ENCODE measurements at places on chromosomes 2 and 18.

DNA sequence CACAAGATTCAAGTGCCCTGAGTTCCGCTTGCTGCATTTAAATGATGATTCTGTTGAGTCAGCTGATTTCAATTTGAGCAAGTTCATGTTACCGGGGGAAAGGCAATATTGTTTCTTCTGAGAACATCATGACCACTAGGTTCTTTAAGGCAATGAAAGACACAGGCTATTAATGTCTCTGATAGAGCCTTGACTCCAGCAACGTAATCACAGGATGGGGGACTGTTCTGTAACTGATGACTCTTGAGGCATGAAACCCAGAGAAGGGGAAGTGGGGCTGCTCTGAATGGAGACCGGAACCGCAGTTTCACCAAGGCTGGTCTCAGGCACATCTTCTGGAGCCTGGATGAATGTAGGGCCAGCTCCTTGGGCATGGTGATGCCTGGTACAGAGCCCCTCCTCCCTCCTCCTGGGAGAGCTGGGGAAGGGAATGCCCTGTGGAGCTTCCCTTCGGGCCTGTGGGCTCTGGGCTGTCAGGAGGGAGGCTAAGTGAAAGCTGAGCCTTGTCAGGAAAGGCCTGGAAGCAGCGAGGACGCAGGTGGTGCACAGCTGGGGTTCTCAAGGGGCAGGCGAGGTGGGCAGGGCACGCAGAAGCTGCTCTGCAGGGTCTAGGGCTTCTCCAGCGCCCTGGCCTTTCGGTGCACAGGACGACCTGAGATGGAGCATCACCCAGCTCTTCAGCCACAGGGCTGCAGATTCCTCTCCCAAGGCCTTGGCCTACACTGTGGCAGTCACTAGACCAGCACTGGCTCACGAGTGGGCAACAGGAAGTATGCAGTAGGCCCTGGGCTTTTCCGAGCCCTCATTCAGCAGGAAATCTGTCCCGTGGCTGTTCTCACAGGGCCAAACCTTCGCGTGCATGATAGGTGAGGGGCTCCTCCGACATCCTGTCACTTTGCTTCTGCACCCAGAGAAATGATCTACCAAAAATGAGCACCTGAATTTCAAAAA, 36.6 kb upstream of the PRLH start:
- DNase-seq, result no peak

GRCh38 chr2:100321866-100322820, at the start of gene LONRF2:
TSS of gene LONRF2 (minus strand) at chr2:100322501. CDS start at chr2:100322093, 408 bp downstream.
- peak; percentile 68 for DNase-seq

DNA sequence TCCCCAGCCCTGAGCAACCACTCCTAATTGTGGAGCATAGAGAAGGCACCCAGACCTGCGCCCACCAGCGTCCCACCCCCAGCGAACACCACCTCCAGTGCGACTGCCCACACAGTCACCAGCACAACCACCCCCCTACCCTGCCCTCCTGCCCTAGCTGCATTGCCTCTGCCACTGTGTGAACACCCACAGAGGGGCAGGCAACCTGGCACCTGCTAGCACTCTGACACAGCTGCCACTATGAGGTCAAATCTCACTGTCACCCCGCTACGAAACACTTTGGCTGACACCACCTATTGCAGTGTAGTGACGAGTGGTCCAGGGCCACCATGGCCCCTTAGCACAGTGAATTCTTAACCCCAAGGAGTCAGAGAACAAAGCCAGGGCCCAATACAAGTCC, 14.1 kb upstream of the EIF2AK3 start:
- DNase-seq, result no peak

GRCh38 chr2:236264256-236264655, at the start of gene ASB18:
TSS of gene ASB18 (minus strand) at chr2:236264406. CDS start at chr2:236264345, 61 bp downstream.
- no peak for DNase-seq

- DNase-seq, result no peak
Measured at GRCh38 chr2:238158509-238159070, at the start of gene ERFE. TSS of gene ERFE (plus strand) at chr2:238158970. CDS start at chr2:238159008, 38 bp downstream.

DNA sequence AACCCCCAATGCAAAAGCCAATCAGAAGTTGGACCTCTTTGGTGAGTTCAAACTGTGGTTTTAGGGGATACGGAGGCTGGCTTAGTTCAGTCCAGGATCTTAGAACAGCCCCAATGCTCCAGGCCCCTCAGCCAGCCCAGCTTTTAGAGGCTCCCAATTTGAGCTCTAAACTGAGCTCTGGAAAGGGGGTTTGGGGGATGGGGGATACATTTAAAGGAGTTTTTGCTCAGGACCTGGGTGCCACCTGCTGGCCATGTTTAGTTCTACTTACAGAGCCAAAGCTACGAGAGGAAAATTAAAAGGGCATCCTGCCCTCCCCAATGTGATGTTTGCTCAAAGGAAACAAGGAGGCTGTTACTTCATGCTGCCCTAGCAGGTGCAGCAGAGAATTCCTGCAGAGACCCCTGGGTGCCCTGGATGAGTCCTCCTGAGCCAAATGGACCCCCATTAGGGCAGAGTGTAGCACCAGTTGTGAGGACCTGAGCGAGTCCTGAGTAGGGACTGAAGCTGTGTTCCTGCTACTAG, 15.9 kb upstream of the TMEM214 start:
- DNase-seq, result peak; percentile 33

GRCh38 chr2:173997269-173997668, 32.1 kb upstream of the SP3 start:
- DNase-seq, result no peak

DNA sequence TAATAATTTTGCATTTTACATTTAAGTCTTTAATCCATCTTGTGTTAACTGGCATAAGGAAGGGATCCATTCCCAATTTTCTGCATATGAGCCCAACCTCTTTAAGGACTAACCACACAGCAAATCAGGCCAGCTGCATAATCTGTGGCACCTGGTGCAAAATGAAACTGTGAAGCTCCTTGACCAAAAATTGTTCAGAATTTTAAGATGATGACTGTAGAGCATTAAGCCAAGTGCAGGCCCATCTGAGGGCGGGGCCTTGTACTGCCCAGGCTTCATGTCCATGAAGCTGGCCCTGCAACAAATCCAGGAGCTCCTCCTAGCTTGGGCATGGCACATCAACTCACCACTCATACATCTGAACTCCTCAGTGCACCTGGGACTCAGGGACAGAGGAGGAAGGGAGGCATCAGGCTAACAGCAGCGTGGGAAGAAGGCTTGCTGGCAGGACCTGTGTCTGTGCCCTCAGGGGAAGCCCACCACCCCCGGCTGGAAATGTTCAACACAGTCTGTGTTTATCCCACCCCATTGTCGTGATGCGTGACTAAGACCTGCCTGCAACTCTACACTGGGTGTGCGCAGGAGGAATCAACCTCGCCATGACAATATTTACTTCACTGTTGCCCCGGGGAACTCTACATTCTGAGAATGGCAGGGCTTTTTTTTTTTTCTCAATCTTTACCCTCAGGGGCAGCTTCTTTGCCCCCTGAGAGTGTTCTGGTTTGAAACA, 128.9 kb upstream of the SIX2 start:
- DNase-seq, result no peak

DNA sequence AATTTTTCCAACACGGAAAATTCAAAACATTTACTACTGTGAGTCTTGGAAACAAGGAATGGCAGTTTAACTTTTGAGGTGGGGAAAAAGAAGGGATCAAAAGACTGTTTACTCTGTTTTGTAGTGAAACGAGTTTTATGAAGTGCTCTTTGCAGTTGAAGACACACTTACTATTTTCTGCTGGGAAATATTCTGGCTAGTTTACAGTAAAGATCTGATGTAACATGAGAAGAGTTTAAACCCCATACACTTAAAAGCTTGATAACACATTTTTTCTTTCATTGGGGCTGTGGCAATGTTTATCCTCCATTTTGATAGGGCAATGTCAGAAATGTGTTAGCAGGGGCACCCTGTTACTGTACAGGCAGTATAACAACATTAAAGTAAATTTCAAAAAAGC, 124.9 kb upstream of the SMAD7 start:
- no peak for DNase-seq

DNA sequence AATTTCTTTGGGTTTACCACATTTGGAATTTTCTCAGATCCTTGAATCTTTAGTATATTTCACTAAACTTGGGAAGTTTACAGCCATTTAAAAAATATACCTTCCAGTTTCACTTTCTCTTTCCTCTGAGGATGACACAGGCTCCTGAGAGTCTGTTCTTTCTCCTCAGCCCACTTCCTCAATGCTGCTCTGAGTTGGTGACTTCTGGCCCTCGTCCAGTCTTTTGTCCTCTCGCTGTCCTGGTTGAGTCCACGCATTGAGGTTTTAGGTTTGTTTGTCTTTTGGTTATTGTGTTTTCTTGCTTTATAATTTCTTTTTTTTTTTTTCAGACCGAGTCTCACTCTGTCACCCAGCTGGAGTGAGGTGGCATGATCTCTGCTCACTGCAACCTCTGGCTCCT, 40.7 kb upstream of the GALR1 start:
- no peak for DNase-seq

DNA sequence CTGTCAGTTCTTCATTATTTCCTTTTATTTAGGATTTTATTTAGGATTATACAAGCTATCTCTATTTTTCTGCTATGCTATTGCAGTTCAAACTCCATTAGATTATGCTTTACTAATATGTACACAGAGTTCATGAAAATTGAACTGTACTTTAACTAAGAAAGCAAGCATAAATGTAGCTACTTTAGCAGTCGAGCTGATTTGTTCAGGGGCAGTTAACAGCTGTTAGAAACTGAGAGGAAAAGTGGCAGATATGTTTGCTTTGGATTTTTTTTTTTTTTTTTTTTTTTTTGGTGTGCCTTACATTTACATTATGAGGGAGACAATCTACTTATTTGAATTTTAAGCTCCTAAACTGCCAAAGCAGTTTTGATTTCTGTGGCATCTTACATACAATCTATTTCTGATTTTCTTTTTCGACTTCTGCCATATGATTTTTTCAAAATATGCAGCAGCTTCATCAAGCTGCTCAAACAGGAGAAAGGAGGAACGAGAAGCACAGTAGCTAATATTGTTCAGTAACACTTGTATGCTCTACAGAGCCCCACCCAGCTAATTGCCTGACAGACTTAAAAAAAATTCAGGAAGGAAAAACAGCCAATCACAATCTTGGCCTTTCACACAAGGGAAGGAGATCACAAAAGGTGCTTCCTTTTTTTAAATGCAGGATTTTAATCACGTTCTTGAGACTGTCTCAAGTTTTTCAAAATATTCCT, 233.4 kb upstream of the SIX3 start:
- DNase-seq, result peak; percentile 60

DNA sequence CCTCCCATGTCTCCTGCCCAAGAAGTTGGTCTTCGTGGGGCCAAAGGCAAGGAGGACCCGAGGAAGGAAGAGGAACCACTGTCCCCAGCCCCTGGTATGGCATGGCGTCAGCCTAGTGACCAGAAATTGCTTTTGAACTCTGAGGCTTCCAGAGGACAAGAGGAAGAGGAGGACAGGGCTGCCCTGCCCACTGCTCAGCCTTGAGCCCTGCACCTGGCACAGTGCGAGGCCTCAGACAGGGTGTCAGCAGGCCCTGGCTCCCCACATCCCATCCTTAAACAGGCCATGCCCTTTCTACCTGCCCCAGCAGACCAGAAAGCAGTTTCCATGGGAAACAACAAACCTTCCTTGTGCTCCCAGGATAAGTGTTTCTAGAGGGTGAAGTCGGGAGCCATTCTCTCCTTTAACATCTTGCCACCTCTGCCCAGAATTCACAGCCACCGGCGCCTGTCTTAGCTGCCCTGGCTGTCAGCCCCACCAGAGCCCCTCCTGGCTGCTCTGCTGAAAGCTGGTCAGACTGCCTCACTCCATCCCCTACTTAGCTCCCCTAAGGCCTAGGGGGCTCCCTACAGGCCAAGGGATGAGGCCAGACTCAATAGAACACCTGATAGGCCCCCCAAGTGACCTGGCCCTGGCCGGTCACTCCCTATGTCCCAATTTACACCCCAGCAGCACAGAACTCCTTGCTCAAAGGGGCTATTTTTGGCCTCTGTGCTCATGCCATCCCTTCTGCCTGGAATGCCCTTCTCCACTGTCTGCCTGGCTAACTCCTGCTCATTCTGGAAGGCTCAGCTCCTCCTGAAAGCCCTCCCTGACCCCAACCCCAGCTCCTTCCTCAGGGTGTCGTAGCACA, 20.6 kb downstream of the ATOH8 start:
- DNase-seq, result no peak
